Kasumi-1 (cell line): ENCODE measurements at places on chromosomes 13 and 19.

DNA sequence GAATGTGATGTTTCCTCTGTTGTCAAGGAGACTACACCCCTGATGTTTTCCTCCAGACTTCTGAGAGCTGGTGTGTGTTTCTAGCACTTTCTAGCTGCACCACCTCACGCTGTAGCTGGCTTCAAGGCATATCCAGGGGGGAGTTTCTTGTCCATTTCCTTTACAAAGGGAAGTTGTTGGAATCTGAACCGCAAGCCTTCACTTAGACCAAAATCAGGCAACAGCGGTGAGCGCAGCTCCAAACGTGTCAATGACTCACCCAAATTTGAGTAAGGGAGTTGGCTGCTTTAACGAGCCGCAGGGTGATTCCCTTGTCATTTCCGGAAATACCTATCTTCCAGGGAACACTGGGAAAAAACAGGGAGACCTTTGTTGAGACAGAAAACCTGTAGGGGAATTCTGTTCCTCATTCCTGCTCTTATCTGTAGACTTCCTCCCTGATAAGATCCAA lies 2.5 kb downstream of the LDLR start:
- peak; percentile 59 for DNase-seq

DNA sequence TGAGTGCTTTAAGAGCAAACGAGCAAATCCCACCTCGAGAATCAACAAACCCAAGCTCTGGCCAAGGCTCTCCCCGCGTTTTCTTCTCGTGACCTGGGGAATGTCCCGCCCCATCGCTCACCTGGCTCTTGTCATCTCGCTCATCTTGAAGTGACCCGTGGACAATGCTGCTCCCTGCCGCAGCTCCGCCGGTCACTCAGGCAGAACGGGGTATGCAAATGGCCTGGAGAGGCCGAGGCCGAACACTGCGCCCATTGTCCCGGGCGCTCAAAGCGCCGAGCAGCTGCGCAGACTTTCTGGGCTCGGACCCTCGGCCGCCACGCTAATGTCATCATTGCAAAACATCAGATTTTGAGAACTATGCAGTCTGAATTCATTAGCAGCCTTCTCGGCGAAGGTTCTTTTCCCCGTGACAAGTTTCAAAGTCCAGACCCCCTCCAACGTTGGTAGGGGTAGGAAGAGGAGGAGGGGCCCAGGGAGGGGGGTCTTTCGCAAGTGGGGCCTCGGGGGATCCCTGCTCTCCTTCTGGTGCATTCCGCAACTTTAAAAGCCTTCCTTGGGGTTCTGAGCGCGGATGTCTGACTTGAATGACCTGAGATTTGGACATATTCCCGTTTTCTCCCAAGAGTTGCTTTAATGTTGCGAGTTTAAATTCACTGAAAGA lies 39.7 kb downstream of the SOX1 start:
- no peak for DNase-seq

DNA sequence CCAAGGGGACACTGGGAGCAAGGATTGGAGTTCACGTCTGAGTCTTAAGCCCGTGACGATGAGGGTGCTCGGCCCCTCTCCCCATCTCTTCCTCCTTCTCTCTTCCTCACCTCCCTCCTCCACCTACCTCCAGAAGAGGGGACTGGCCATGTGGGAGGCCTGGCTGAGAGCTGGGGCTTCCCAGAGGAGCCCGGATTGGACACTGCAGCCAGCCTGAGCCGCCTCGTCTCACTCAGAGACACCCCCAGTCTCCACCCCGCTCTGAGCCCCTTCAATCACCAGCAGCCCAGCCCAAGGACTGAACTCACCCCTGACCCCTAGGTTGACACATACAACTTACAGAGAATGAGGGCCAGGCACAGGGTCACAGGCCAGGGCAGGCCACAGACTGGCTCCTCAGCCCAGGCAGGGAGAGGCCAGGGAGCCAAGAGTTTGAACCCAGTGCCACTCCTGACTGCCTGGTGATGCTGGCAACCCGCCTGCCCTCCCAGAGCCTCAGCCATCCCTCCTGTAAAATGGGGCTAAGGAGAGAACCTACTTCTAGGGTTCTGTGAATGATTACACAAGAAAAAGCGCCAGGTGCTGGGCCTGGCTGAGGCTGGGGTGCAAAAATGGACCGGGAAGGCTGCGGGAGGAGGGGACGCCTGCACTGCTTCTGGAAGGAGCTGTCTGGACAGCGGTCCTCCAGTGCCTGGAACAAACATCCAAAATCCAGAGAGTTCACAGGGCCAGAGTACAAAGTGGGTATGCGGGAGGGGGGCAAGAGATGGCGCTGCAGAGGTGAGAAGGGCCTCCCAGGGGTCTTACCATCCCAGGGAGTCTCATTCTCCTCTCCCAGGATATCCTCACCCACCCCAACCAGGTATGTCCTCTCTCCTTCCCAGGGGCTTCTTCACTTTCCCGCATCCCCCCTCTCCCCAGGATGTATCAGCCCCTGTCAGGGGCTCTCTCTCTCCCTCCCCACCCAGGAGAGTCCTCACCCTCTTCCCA lies 1.1 kb downstream of the CD79A start:
- DNase-seq = no peak

GRCh38 chr13:68667863-68668262 lies 1437.7 kb upstream of the PCDH9 start:
- DNase-seq = no peak
